ENCODE measurements at places on chromosomes 5 and 9.

- DNase-seq, result no peak
These were observed 7.6 kb downstream of the LRSAM1 start for GRCh38 chr9:127458921-127459320.

- DNase-seq, result no peak
These were observed 20.3 kb downstream of the AOPEP start for GRCh38 chr9:94746541-94747370.

GRCh38 chr5:127858116-127858784 lies 155.1 kb downstream of the CCDC192 start:
- DNase-seq, result no peak

DNA sequence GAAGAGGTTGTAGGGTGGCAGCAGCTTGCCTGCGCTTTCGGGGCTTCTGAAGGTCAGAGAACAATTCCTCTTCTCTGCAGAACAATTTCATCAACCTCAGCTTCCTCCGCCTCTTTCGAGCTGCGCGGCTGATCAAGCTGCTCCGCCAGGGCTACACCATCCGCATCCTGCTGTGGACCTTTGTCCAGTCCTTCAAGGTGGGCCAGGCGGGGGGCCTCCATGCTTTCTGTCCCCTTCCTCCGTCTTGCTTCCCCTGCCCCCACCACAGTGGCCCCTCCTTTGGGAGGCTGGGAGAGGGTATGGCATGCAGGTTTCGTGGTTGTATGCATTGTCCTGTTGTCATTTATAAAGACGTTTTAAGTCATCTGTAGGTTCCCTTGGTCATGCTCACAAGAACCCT lies 195.8 kb downstream of the CACNA1B start:
- no peak for DNase-seq

GRCh38 chr9:131709771-131710431 lies 30.0 kb downstream of the RAPGEF1 start:
- no peak for DNase-seq

DNA sequence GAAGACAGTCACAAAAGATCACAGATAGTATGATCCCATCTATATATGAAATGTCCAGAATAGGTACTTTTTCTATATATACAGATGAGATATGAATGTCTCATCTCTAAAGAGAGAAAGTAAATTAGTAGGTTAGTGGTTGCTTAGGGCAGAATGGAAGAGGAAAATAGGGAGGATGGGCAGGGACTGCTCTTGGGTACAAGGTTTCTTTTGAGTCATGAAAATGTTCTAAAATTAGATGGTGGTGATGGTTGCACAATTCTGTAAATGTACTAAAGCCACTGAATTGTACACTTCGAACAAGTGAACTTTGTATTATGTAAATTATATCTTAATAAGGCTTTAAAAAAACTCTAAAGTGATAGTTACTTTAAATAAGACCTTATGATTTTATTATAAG lies 59.6 kb upstream of the GRAMD2B start:
- DNase-seq, result no peak

DNA sequence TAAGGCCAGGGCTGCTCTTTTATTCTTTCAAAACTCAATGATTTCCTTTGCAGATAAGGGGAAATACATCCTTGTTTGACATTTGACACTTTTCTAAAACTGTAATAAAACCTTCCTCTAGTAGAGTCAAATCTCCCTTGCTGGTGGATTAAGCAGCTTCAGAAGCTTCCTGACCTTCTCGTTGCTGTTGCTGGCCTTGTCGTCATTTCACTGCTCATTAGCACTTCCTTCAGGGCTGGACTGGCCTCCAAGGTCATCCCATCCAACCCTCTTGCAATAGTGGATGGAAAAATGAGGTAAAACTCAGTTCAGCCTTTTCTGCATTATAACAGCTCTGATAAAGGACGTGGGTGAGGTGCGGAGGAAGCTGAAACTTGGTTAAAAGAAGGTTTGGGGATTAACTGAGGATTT lies 1.1 kb upstream of the ADAMTSL1 start:
- DNase-seq, result no peak

GRCh38 chr5:156147261-156147943 lies 179.6 kb upstream of the SGCD start:
- no peak for DNase-seq

- no peak for DNase-seq
These were observed 180.5 kb downstream of the PCSK1 start for GRCh38 chr5:96252596-96252995.

GRCh38 chr5:52883110-52883509 lies 95.4 kb downstream of the ITGA1 start:
- no peak for DNase-seq

DNA sequence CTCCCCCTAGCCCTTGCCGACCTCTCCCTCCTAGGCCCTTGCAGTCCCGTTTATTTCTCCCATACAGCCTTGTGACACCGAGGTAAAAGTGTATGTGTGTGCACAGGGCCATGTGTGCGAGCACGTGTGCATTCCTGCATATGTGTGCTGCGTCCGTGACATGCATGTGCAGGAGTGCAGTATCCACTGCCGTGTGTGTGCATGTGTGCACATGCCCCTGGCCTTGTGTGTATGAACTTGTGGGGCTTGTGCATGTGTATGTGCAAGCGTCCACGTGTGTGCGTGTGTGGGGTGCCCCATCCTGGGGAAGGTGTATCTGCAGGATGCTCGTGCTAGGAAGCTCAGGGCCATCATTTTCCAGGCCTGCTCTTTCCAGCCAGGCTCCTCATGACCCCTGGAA lies 6.6 kb downstream of the AK1 start:
- no peak for DNase-seq

DNA sequence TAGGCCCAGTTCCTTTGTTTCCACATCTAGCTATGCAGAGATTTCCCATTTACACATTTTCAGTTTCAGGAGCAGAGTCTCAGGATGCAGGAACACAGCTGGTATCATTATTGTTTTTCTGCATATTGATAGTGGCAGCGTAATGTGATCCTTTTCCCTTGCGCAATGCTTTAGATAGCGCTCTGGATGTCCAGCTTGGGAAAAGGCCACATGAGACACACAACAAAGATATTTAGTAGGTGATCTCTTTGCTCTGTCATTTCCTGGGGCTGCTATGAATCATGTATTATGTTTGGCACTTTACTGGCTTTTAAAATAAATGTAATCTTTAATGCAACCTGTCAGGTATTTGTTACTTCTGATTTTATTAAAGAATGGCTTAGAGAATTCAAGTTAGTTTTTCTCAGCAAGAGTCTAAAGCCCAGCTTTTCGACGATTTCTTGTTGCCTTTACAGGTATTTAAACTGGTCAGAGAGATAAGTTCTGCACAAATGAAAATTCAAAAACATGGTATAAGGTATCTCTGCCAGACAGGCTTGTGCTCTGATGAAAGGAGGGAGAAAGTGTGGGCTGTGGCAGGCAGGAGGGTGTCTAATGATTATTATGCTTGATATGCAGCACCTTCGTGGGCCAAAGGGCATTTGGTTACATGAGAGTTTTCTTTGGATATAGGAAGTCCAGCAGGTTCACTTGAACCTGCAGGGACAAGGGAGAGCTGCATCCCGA lies 42.2 kb downstream of the PTTG1 start:
- peak; percentile 81 for DNase-seq

- DNase-seq, result no peak
These were observed 293.9 kb downstream of the ZSWIM6 start for GRCh38 chr5:61625681-61626621.

GRCh38 chr9:81578606-81579005 lies 110.7 kb downstream of the TLE1 start:
- no peak for DNase-seq

GRCh38 chr9:70465904-70466303 lies 51.4 kb upstream of the KLF9 start:
- DNase-seq, result no peak

DNA sequence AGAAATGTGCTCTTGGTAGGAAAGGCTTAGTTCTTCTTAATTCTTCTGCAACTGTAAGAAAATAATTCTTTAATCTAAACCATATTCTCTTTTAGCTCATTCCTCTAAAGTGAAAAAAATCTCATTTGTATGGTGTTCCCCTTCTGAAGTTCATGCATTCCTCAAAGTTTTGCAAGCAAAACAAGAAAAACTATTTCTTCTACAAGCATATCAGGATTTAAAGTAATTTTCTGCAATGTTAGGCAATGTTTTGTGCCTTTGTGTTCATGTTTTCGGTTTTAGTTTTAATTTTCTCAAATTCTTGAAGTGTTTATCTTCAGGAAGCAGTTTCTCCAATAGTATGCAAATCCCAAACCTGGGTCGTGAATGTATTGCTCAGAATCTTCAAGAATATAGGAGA lies 12.7 kb upstream of the GPR21 start:
- no peak for DNase-seq

DNA sequence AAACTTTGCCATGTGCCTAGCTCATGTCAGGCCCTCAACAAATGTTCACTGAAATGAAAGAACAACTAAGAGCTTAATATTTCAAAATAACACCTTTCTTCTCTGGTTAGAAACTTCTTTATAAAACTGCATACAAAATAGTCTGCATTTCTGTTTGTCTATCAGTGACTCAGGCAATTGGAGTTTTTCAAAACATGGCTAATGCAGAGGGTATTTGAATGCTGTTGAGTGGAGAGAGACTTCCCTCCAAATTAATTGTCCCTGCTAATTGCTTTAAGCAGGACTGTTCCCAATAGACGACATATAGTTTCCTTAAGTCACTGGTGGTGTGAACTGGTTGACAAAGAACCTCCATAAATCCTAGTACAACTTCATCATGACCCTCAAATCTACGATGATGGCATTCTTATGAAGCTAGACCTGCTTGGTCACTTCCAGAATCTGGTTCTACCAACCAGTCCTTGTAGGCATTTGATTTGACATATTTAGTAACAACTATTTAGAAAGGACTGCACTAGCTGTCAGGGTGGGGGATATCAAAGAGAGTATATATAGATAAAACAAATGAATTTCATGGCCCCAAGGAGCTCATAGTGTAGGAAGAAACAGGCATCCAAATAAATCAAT lies 84.5 kb downstream of the PRLR start:
- no peak for DNase-seq

DNA sequence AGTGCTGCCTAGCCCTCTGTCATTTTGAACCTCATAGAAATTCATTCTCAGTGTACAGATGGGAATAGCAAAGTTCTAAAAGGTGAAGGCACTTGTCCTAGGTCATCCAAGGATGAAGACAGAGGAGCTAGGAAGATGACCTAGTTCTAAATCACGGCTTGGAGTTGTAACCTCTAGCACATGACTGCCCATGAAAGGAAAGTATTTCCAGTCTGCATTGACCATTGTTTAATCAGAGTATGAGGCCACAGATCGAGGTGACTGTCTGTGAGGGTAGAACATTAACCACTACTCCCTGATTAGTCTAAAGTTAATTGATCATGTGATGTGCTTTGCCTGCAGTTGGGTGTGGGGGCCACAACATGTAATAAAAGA lies 674 bp upstream of the TNFSF15 start:
- no peak for DNase-seq

DNA sequence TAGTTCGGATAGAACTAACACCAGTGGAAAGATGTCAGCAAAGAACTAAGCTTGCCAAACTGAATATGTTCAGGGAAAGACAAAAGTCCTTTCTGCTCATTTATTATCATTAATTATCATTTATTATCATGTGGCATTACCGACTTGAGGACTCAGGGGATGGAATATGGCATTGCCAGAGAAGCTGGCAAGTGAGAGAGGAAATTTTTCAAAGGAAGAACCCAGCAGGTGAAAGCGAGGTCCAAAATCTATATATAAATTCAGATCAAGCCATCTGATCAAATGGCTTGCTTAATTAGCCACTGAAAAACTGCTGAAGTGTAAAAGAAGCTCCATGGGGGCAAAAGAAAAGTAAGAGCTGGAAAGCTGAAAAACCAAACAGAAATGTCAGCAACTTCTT lies 1049.6 kb upstream of the SEMA6A start:
- DNase-seq, result no peak

DNA sequence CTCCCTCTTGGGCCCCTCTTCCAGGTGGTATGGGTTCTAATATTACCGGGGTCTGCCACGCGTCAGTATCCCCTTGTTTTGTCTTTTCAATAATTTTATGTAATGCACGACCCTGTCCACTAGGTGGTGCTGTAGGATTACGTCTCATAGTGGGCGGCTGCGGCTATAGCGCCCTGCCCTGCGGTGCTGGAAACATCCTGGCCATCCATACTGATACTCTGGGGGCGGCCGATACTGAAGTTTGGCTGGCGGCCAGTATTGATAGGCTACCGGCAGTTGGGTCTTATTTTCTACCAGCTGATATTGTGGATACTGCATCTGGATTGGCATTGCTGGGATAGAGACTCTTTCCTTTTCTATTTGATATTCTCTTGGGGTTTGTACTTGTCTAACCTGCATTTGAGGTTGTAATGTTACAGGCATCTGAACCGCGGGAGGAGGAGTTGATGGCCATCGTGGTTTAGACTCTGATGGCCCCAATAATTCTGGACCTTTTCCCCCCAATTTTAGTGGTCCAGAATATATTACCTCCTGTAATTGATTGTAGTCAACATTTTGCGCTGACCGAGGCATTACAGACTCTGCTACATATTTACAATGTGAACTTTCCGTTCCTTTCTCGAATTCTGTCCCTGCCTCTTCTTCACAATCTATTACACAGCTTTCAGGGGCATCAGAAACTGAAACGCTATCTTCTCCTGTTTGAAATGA lies 3.3 kb upstream of the TMEM141 start:
- no peak for DNase-seq

DNA sequence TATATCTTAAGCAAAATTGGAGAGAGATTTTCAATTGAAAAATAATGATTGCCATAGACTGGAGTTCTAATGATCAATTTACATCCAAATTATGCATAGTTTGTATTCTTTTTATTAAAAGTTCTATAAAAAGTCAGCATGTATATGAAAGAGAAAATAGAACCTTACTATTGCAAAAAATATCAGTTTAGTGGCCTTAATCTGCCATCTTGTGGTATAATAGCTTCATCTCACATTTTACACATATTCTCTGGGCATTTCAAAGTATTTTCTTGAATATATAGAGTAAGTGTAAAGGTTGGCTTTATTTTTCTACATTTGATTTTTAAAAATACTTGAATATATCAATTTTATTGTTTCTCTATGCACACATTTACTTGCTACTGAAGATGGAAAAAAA lies 1858.6 kb upstream of the CDH9 start:
- DNase-seq, result no peak

DNA sequence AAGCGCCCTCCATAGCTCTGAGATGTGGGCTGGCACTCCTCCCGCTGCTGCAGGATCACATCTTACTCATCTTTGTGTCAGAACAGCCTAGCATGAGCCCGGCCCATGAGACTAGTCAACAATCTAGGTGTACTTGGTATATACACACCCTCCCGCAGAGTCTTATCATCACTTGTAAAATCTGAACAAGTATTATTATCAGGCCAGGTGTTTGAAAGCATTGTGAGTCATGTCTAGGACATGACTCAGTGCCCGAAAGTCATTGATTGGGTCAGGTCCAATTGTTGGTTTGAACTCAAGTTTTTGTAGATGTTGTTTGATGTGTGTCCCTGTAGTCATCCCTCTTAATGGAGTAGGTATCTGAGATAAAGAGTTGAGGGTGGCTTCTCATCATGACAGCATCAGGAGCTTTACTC lies 108.7 kb downstream of the CFAP90 start:
- no peak for DNase-seq

Data from HFF-Myc (cell line).